ENCODE measurements at places on chromosomes 7 and 10. TPM values are rescaled to one million over a fixed set of nuclear protein-coding genes. Genes with fewer than 3 reads are reported as not detected.
A peak's percentile ranks its signal among the peaks of the same experiment; 100 is the strongest.

- DNase-seq: no peak
Measured at GRCh38 chr7:29647020-29647654, 83.5 kb downstream of the PRR15 start.

GRCh38 chr10:78025685-78026364 lies 3.5 kb downstream of the POLR3A start:
- no peak for DNase-seq

GRCh38 chr10:102802920-102803534 lies 34.2 kb downstream of the CYP17A1 start:
- DNase-seq: no peak

GRCh38 chr7:106957766-106958165 lies 86.7 kb upstream of the PRKAR2B start:
- no peak for DNase-seq

DNA sequence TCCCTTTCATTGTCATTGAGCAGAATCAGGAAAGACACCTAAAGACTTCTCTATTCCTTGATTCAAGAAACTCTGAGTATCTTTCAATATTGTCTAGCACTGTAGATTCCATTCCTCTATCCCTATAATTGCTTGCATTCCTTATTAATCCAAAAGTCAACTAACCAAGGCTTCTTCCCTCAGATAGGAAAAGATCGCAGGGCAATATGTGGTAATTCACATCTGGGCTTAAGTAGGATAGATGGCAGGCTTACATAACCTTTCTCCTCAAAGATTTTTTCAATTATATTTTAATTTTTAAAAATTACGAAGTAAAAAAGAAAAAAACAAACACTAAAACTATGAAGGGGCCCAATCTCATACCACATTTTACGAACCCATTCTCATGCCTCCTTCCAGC lies 7.1 kb upstream of the ARHGAP21 start:
- DNase-seq: no peak

DNA sequence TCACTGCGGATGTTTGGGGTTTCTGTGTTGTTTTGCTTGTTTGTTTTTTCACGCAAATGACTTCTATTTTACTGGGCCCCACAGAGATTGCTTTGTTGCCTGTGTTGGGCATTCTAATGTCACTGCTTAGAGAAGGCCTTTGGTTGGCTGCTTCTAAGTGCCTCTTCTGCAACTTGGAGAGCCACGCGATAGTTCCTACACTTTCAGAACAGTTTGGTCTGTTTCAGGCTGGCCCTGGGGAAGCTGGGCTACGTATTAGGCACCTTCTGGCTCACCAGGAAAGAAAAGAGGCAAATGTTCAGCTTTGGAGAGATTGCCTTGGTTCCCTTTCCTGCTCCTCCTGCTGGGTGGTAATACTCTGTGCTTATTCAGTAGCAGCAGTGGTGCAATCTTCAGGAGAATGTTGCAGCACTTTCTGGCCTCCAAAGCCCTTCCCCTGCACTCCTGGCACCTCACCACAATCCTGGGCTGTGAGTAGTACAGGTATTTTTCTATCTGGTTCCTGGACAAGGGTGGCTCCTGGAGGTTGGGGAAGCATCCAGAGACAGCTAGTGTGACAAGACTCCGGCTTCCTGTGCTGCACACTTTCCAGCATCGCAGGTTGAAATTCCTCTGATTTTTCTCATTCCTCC lies 1.2 kb downstream of the ANTXRL start:
- DNase-seq: no peak

GRCh38 chr10:60827791-60828488 lies 49.7 kb downstream of the CDK1 start:
- no peak for DNase-seq

- DNase-seq: no peak
Measured at GRCh38 chr10:58384095-58384494, 1.1 kb upstream of the TFAM start.

GRCh38 chr10:130758529-130758928 lies 553.0 kb downstream of the TCERG1L start:
- no peak for DNase-seq

GRCh38 chr10:80283536-80284199 lies 5.8 kb downstream of the MAT1A start:
- DNase-seq: no peak

GRCh38 chr10:119285495-119286267 lies 78.3 kb downstream of the GRK5 start:
- no peak for DNase-seq

DNA sequence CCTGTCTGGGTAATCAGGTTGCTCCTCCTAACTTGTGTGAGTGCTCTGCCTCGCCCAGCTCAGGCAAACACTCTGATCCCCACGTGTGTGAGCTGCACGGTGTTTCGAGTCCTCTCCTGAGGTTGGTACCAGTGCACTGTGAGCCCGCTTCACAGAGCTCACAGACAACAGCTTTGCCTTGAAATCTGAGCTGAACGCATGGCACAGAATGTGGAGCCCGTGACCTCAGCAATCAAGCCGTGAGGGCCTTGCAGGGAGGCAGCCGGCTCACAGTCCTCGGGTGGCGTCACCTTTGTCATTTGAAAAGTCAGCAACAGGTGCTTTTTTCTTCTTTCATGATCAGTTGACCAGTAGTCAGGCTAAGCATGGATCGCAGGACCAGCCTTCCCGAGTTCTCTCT lies 60.2 kb upstream of the ADGRA1 start:
- no peak for DNase-seq

DNA sequence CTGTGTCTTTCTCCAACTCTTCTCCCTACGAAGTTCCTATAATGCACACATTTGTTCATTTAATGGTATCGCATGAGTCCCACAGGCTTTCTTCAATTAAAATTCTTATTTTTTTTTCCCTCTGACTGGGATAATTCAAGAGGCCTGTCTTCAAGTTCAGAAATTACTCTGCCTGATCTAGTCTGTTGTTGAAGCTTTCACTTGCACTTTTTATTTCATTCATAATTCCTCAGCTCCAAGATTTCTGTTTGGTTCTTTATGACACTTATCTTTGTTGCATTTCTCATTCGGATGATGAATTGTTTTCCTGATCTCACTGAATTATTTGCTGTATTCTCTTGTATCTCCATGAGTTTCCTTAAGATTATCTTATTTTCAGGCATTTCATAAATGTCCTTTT lies 103.9 kb downstream of the RSU1 start:
- no peak for DNase-seq

- DNase-seq: peak; percentile 71
Measured at GRCh38 chr10:23171232-23171876, 20.8 kb upstream of the PTF1A start.

DNA sequence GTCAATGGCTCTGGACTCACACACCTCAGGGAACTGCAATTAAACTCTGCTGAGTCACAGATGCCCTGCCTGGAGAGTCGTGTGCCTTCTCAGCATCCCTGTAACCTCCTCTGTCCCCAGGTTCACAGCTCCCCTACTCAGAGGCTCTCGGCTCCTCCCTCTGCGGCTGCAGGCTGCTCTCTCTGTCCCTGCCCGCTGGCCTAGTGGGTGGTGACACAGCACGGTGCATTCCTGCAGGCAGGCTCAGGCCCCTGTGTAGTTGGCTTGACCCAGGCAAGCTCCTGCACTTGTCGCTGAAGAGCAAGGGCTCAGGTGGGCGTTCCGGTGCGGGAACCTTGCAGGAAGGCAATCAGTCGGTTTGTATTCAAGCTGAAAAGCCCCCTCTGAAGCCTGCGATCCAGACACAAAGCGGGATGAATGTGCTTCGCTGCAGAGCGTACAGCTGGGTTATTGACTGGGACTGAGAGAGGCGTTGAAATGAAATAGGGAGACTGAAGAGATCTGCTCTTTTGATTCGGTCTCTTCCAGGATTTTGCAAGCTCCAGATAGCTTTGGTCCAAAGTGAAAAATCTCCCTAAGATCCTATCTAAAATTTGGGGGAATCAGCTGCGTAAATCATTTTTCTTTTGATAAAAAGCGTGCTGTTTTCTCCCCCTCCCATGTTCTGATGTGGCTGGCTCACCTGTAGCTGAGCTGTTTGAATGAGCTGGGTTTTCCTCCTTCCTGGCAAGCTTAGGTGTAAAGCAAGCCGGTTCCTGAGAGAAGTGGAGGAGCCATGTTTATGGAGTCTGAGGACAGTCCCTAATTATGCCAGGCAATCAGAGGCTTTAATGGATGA lies 208.7 kb upstream of the PHYHIPL start:
- no peak for DNase-seq

DNA sequence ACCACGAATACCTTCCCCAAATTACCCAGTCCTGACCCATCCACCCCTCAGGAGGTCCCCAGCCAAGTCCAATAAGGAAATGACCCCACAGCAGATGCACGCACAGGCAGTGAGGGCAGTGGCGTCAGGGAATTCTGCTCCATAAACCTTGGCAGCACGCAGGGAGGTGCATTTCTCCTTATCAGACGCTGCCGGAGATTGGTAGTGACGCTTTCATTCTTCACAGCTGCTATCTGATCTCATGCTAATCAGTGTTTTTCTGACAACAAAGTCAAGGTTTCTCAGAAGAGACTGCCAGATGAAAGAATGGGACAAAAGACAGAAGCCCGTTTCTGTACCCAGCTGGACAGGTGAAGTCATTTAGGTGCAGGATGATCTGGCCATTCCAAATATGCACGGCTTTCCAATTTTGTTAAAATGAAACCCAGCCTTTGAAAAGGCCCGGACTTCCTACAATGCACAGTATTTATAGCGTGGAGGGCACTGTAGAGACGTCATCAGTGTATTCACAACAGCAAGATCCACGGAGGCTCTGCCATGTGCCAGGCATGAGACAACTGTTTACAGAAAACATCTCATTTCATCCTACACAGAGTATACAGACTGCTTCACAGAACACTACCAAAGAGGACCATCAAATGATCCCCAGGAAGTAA lies 35.3 kb downstream of the DIP2C start:
- no peak for DNase-seq

DNA sequence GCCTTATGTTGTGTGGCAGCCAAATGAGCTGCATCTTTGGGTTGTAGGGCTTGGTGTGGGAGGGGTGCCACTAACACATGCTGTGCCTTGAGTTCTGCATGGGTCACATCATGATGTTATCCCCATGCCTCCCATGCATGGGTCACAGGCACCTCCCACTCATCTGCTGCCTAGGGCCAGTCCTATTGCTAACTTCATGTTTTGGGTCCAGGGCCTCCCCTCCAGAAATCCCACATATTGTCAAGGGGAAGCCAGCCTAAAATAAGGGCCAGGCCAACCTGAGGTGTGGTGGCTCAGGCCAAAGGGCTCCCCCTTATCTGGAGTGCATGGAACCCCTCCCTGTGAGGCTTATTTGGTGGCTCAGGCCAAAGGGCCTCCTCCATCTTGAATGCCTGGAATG lies 299.0 kb downstream of the RPS24 start:
- DNase-seq: no peak

- no peak for DNase-seq
Measured at GRCh38 chr10:78706256-78706655, 362.5 kb upstream of the ZMIZ1 start.

DNA sequence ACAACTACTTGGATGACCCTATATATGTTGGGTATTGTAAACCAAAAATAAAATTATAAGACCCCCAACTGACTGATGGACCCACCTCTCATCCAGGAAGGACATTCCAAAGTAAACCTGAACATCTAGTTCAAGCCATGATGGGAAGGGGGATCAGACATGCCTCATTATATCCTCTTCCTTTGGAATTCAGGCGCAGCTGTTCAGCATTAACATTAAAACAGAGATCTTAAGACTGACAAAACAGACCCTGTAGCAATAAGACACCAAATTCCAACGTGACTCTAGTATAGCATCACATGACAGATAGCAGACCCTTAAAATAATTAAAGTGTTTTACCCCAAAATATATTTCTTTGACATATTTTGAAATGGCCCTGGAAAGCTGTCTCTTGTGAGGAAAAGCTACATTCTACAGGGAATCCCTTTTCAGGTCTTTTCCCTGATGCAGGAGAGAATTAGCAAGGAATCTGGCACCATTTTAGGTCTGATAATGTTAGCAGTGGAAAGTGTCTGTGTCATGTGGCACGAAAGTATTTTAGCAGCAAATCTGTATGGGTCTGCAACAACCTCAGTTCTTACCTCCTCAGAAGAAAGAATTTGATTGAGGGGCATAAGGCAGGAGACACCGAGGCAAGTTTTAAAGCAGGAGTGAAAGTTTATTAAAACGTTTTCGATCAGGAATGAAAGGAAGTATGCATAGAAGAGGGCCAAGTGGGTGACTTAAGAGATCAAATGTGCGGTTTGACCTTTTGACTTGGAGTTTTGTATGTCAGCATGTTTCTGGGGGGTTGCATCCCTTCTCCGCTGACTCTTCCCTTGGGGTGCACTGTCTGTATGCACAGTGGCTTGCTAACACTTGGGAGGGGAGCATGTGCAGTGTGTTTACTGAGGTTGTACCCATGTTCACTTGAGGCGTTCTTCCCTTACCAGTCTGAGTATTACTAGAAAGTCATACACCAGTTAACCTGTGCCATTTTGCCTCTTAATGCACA lies 236.6 kb upstream of the PPP1R3A start:
- no peak for DNase-seq

DNA sequence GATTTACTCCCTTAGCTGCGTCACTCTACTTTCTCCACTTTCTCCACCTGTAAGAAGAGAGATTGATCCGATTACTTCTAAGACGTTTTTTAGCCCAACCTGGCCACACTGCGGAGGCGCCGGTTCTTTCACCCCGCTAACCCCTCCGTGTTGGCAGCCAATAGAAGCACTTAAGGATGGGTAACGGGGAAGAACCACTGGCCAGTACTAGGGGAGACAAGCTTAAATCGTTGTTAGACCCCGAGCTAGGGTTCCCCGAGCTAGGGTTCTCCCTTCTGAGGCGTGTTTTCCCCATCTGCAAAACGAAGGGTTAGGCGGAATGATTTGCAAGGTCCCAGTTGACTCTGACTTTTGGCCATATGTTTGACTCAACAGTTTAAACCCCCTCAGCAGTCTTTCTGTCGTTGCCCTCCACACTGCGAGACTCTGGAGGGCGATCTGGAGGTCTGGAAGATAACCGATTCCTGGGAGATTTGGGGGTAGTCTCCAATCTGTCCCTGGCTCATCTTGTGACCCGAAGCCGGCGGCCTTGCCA lies 644 bp downstream of the UMAD1 start:
- no peak for DNase-seq

- no peak for DNase-seq
Measured at GRCh38 chr7:3174515-3175284, 126.4 kb upstream of the SDK1 start.

Gene GDF10
- polyA plus RNA-seq: 1.7 TPM

Gene SPOCK2
- 163 TPM for polyA plus RNA-seq

Gene PAX4
- polyA plus RNA-seq: not detected

Gene RBP3
- polyA plus RNA-seq: 0.09 TPM

Gene GBX1
- polyA plus RNA-seq: 0.13 TPM

Gene PIK3CG
- polyA plus RNA-seq: 2.9 TPM

Gene LRMDA
- polyA plus RNA-seq: 21.8 TPM

Gene PRSS37
- polyA plus RNA-seq: 0.30 TPM

Gene OTUD1
- 24.3 TPM for polyA plus RNA-seq

Gene ZC3HAV1L
- polyA plus RNA-seq: 20.2 TPM

Gene PLCE1
- 33.2 TPM for polyA plus RNA-seq

Gene TASOR2
- 37.9 TPM for polyA plus RNA-seq

Gene RAMP3
- 16.4 TPM for polyA plus RNA-seq

Gene CTAGE15
- polyA plus RNA-seq: 1.4 TPM

Gene SLC26A3
- 0.12 TPM for polyA plus RNA-seq

Gene IFIT1B
- polyA plus RNA-seq: 0.13 TPM

Gene LRRC4
- 7.9 TPM for polyA plus RNA-seq

Gene SLC16A12
- 33.9 TPM for polyA plus RNA-seq

Gene TCAF2
- 3.1 TPM for polyA plus RNA-seq

Gene CPN1
- 2.3 TPM for polyA plus RNA-seq

Gene CCZ1B
- 55.2 TPM for polyA plus RNA-seq

Gene DNAJC1
- 29.4 TPM for polyA plus RNA-seq

Data from right renal pelvis (tissue), 4 donors.